ENCODE measurements at places on chromosomes 7 and 10.

DNA sequence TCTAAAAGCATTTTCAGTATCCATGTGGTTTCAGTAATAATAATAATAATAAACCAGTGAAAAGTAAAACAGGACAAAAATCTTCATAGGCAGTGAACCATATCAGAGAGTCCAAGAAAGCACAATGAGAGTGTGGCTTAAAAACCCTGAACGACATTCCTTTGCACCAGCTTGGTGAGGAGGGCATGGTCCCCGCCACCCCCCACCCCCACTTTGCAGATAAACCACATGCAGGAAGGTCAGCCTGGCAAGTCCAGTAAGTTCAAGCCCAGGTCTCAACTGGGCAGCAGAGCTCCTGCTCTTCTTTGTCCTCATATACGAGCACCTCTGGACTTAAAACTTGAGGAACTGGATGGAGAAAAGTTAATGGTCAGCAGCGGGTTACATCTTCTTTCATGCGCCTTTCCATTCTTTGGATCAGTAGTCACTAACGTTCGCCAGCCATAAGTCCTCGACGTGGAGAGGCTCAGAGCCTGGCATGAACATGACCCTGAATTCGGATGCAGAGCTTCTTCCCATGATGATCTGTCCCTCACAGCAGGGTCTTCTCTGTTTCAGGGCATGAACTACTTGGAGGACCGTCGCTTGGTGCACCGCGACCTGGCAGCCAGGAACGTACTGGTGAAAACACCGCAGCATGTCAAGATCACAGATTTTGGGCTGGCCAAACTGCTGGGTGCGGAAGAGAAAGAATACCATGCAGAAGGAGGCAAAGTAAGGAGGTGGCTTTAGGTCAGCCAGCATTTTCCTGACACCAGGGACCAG is 172.5 kb downstream of the EGFR start:
- DNase-seq, result no peak

- DNase-seq, result no peak
These were observed 49.3 kb downstream of the GPR141 start for GRCh38 chr7:37732888-37733287.

- DNase-seq, result no peak
These were observed 119.8 kb downstream of the SPAG6 start for GRCh38 chr10:22464966-22465629.

GRCh38 chr10:14282276-14282675 is 48.4 kb downstream of the FRMD4A start:
- DNase-seq, result no peak

DNA sequence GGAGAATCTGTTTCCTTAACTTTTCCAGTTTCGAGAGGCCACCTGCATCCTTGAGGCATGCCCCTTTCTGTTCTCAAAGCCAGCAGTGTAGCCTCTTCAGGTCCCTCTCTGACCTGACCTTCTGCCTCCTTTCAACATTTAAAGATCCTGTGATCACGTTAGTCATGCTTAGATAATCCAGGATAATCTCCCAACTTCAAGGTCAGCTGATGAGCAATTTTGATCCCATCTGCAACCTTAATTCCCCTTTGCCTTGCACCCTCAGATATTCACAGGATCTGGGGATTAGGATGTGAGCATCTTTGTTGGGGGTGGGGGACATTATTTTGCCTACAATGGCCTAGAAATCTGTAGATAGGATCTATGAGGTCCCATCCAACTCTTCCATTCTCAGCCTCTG is 8.0 kb downstream of the HKDC1 start:
- DNase-seq, result no peak

GRCh38 chr7:115851291-115851690 is 179.3 kb downstream of the TFEC start:
- peak; percentile 52 for DNase-seq

GRCh38 chr7:22051886-22052673 is 106.4 kb upstream of the CDCA7L start:
- DNase-seq, result peak; percentile 98

- DNase-seq, result peak; percentile 90
These were observed 160.2 kb downstream of the CREB5 start for GRCh38 chr7:28572321-28573058.

DNA sequence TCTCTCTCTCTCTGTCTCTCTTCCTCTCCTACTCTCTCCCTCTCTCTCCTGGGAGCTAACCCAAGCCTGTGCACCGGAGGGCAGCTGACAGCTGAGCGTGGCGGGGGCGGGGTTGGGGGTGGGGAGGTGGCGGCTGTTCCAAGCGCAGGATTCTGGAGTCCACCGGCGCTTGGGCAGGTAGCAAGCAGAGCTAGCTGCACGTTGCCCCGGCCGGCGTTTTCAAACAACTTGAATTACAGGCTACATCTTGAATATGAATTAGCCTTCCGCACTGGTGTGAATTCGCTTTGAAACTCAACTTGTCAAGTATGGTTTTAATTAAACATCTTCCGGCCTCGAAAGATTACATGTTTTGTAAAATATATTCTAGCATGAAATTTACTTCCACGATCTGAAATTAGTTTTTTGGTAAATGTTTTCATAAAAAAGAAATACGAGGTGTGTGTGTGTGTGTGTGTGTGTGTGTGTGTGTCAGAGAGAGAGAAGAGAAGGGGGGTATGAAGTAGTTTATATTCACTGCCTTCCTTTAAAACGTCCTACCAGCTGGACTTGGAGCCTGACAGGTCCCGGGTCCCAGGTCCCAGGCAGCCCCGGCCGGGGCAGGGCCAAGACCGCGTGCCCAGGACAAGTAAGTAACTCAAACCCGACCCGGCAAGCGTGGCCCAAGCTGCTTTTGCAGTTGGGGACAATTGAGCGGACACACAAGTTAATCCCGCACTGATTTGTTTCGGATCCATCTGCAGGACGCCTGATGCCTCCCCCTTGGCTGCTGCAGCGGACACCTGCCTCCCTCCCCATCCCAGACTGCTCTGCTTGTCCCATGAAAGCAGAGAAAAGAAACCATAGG is 9.0 kb upstream of the DLX6 start:
- DNase-seq, result no peak

GRCh38 chr7:140475747-140476333 is 3.5 kb downstream of the MKRN1 start:
- DNase-seq, result peak; percentile 55

GRCh38 chr7:130274983-130275591 is 8.4 kb downstream of the CPA2 start:
- DNase-seq, result no peak

- DNase-seq, result no peak
These were observed 404.2 kb upstream of the FOXK1 start for GRCh38 chr7:4277936-4278335.

DNA sequence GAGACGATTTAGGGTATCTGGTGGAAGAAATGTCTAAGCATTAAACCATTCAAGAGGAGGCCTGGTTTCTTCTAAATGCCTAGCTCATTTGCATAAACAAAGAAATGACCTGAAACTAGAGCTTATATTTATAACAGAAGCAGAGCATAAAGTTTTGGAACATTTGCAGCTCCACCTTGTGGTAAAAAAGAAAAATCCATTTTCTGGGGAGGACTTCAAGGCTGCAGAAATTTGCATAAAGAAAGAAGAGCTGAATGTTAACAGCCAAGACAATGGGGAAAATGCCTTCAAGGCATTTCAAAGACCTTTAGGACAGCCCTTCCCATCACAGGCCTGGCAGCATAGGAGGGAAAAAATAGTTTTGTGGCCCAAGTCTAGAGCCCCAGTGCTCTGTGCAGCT is 362.0 kb downstream of the ZNF248 start:
- DNase-seq, result no peak

DNA sequence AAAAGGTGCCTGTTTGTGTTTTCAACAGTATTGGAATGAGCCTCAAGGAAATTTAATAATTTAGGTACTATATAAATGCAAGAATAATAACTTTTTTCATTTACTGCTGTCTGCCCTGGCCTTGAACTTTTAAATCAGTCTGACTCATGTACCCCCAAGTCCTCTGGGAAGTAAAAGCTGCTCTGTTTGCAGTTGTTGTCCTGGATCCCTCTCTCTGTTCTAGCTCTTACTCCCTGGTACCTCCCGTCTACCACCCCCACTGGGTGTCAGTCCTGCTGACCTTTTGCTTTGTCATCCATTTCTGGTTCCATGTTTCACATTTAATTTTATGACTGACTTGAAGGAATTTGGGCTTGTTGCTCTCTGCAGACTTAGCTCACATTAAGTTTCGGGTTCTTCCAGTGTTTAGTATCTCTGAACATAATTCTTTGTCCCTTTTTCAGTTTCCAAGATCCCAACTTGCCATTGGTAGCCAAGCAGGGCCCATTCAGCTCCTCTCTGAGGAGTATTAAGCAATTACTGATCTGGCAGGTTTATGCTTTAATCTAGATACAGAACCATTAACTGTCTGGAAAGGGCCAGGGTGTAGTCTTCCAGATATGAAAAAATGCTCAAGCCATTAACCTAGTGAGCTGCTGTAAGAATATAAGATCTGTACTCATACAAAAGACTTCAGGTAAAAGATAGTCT is 208.7 kb upstream of the FAM3C start:
- no peak for DNase-seq

- no peak for DNase-seq
These were observed 17.3 kb upstream of the CUBN start for GRCh38 chr10:17146892-17147291.

DNA sequence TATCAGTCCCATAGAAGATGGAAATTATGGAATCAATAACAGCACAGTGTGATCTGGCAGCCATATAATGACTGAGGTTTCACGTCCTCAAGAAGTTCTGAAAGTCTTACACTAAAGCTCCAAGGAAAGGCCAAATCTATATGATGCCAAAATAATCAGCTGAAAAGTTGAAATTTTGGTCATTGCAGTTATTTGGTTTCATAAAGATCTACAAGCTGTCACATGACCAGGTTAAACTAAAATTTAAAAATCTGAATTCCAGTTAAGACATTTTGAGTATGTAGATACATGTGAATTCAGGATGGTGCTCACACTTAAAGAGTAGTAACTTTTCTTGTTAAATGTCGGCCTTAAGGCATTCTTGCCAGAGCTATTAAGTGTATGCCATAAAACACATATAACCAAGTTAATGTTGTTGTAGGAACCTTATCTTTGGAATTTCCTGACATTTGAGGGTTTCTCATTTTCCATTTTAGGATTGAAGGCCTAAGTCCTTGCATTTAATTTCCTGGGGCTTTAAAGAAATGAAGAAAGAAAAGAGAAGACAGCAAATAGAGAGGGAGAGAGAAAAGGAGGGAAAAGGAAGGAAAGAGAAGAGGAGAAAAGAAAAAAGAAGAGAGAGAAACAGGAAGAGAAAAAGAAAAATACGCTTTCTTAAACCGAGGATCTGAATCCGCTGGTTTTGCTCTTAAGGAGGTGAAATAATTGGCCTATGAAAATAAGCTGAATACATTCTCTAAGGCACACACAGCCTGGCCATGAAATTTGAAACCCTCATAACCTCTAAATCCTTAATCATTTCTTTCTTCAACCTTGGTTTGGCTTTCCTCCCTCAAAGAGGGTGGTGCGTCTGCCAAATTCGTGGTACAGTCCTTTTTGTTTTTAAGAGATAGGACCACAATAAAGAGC is 43.8 kb downstream of the DENND2A start:
- no peak for DNase-seq

GRCh38 chr10:5484205-5484604 is 15.2 kb downstream of the CALML5 start:
- no peak for DNase-seq
